ENCODE measurements at places on chromosomes 11 and 22. TPM values are rescaled to one million over a fixed set of nuclear protein-coding genes. Genes with fewer than 3 reads are reported as not detected.

- H3K27ac ChIP-seq, result no peak overlapping the region
- no peaks in the 10 kb centered on the region for H3K36me3 ChIP-seq
- no peaks in the 10 kb centered on the region for H3K4me1 ChIP-seq
- no peak for DNase-seq
- no peaks in the 10 kb centered on the region for H3K27me3 ChIP-seq
Observed at GRCh38 chr11:56453521-56453920, 19.6 kb downstream of the OR5M3 start.

DNA sequence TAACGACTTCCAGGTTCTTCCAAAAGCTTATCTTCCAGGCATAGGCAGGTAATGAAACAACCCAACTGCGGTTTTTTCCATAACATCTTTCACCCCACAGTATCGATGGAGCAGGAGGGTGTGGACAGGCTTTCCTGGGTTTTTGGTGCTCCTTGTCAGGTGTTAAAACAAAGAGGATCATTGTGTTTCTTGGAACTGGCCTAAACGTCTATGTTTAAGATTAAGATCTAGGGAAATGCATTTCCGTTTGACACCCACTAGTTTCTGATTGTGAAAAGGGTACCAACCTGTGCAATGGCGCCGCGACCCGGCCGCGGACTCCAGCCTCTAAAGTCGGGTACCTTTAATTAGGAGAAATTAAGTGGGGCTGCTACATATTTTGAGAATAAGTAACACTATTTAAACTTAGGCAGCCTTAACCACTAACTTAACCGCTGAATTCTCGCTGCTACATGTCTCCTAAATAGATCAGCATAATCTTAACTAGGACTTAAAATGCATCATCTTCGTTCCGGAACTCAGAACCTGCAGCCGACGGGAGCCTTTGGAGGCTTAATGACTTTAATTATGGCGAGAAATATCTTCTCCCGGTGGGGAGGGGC, 31.5 kb downstream of the C22orf31 start:
- peaks cover 18% of the 10 kb centered on the region for H3K4me1 ChIP-seq
- H3K27me3 ChIP-seq, result no peaks in the 10 kb centered on the region
- peak overlapping the region; percentile 70 for H3K4me3 ChIP-seq
- no peak for DNase-seq
- no peaks in the 10 kb centered on the region for H3K36me3 ChIP-seq
- peak overlapping the region; percentile 93 for H3K27ac ChIP-seq

DNA sequence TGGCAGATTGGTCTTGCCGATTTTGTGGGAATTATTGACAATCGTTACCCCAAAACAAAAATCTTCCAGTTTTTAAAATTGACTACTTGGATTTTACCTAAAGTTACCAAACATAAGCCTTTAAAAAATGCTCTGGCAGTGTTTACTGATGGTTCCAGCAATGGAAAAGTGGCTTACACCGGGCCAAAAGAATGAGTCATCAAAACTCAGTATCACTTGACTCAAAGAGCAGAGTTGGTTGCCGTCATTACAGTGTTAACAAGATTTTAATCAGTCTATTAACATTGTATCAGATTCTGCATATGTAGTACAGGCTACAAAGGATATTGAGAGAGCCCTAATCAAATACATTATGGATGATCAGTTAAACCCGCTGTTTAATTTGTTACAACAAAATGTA, 37.2 kb downstream of the IGLL1 start:
- no peaks in the 10 kb centered on the region for H3K27me3 ChIP-seq
- no peak overlapping the region for H3K27ac ChIP-seq
- no peak for DNase-seq
- no peak overlapping the region for H3K4me3 ChIP-seq
- H3K4me1 ChIP-seq, result no peaks in the 10 kb centered on the region

GRCh38 chr11:12274558-12275197, 102.7 kb upstream of the PARVA start:
- H3K4me1 ChIP-seq, result peaks cover 9% of the 10 kb centered on the region
- no peak overlapping the region for H3K4me3 ChIP-seq
- H3K36me3 ChIP-seq, result no peaks in the 10 kb centered on the region
- H3K27ac ChIP-seq, result no peak overlapping the region
- no peak for DNase-seq

- no peaks in the 10 kb centered on the region for H3K4me1 ChIP-seq
- no peak overlapping the region for H3K4me3 ChIP-seq
- no peaks in the 10 kb centered on the region for H3K36me3 ChIP-seq
- DNase-seq, result no peak
- no peak overlapping the region for H3K27ac ChIP-seq
- no peaks in the 10 kb centered on the region for H3K27me3 ChIP-seq
Observed at GRCh38 chr11:102306048-102306597, 11.2 kb upstream of the BIRC3 start.

DNA sequence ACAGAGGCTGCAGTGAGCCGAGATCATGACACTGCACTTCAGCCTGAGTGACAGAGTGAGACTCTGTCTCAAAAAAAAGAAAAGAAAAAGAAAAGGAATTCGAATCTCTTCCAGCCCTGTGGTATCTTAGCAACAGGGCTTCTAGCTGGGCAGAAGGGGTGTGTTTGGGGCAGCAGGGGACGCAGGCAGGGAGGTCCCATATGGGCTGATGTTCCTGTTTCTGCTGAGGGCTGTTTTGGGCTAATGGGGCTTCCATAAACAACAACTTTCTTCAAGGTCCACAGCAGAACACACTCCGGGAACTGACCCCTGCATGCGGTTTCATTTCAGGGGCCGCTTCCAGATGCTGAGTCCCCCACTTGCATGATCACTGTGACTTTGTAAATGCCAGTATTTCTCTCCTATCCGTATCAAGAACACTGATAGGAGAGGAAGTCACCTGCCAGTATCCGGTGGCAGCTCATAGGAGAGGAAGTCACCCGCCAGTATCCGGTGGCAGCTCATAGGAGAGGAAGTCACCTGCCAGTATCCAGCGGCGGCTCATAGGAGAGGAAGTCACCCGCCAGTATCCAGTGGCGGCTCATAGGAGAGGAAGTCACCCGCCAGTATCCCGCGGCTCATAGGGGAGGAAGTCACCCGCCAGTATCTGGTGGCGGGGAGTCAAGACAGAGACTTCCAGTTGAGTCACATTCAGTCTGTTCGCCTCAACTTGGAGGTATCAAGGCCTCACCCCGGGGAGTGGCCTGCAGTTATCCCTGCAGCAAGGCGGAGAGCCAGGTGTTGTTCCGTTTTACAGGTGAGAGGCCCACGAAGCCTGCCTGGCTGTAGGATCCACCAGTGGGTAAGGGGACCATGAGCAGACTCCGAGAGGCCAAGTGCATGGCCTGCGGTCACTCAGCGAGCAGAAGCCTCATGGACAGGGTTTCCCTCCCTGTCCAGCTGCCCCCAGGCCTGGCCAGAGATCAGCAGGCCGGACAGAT, 8.3 kb upstream of the FGF19 start:
- no peaks in the 10 kb centered on the region for H3K36me3 ChIP-seq
- no peaks in the 10 kb centered on the region for H3K4me1 ChIP-seq
- no peak for DNase-seq
- no peak overlapping the region for H3K27ac ChIP-seq

TMEM86A gene
- 8.3 TPM for total RNA-seq

OR51B4 gene
- total RNA-seq, result not detected
